Omental fat pad (tissue), 4 donors: ENCODE measurements at places on chromosomes 7 and 10.

DNA sequence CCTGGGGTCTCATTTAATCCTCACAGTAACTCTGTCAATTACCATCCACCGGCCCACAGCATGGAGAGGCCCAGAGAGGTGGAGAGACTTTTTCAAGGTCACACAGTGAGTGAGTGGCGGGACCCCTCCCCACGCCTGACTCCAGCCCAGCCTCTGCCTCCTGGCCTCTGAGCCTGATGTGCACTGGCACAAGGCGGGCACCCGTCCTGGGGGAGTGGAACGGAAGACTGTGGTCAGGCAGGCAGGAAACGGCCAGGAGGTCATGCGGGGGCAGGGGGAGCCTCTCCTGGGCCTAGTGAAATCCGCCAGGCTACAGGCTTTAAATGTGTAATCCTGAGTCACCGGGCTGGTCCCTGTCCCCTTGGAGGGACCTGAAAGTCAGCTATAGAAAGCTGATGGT lies 32.2 kb downstream of the ZCCHC24 start:
- no peak for DNase-seq

GRCh38 chr10:86596266-86596665 lies 58.1 kb upstream of the OPN4 start:
- DNase-seq, result no peak

DNA sequence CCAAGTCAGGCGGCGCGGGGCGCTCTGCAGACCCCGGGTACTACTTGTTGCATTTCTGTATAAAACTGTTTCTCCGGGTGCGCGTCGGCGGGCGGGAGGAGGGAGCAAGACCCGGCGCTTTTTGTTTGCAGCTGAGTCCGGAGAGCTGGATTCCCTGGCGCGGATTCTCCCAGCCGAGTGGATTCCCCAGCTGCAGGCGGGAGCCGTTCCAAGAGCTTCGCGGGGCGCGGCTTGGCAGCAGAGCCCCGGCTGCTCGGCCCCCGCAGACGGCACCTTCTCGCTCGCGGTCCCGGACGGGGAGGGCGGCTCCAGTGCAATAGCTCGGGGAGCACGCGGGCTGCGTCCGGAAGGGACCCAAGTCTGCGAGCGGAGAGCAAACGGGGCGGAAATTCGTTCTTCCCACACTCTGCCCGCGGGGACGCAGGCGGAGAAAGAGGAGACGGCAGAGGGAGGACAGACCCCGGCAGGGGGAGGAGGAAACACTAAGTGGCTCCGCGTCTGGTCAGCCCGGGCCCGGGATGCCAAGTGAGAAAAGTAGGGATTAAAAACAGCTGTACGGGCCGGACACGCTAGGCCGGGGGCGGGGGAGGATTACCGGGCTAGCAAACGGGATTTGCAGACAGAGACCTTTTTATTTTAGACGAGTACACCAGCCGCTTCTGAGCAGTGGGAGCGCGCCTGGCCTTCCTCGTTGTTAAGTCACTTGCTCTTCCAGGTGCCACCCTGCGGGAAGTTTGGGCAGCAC lies at the start of gene TRIL:
TSS of gene TRIL (minus strand) at position 96 of the 745 bp plus-strand sequence. CDS start 284 bp downstream, outside the sequence.
- DNase-seq, result peak; percentile 44

- DNase-seq, result no peak
These were observed 31.6 kb downstream of the VIPR2 start for GRCh38 chr7:159113056-159113455.

GRCh38 chr7:103640031-103640779 lies 194.2 kb upstream of the SLC26A5 start:
- no peak for DNase-seq

DNA sequence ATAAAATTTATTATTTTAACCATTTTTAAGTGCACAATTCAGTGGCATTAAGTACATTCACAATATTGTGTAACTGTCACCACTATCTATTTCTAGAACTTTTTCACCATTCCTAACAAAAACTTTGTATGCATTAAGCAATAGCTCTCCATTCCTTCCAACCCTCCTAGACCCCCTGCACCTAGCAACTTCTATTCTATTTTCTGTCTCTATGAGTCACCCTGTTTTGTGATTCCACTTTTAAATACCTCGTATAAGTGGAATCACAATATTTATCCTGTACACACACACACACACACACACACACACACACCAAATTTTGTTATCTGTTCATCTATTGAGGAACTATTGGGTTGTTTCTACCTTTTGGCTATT lies 89.2 kb downstream of the ARID5B start:
- no peak for DNase-seq

DNA sequence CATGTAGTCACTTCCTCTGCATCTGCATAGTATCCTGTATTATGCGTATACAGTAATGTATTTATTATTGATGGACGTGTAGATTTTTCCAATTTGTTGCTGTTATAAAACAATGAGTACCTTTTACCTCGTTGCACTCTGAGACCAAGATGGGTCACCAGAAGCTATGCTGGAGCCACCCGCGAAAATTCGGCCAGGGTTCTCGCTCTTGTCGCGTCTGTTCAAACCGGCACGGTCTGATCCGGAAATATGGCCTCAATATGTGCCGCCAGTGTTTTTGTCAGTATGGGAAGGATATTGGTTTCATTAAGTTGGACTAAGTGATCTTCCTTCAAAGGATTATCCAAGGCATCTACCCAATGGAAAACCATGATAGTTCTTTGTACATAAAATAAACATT lies 1.0 kb downstream of the PSMC2 start:
- no peak for DNase-seq

- peak; percentile 32 for DNase-seq
These were observed 58.0 kb upstream of the STRIP2 start for GRCh38 chr7:129376076-129376777.

- DNase-seq, result no peak
These were observed 101.5 kb upstream of the TMEM72 start for GRCh38 chr10:44809647-44810046.

DNA sequence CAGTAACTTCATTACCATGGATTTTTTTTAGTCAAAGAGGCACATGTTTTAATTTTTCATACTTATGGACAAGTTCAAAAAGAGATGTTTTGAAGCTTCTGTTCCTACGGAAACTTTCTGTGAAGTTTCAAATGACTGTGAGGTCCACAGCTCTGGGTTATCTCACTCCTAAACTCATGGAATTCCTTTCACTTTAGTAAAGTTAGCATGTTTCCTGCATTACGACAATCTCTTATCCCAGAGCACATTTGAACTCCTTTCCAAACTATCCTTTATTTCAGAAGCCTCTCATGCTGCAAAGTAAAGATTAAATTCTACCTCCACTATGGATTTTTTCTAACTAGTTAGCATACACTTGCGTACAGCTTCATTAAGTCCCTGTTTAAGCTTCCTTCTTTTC lies 15.3 kb upstream of the ADD3 start:
- DNase-seq, result no peak

GRCh38 chr10:70791386-70792039 lies 6.3 kb upstream of the TBATA start:
- no peak for DNase-seq

- DNase-seq, result no peak
These were observed 157.3 kb downstream of the WDR37 start for GRCh38 chr10:1213252-1214070.

DNA sequence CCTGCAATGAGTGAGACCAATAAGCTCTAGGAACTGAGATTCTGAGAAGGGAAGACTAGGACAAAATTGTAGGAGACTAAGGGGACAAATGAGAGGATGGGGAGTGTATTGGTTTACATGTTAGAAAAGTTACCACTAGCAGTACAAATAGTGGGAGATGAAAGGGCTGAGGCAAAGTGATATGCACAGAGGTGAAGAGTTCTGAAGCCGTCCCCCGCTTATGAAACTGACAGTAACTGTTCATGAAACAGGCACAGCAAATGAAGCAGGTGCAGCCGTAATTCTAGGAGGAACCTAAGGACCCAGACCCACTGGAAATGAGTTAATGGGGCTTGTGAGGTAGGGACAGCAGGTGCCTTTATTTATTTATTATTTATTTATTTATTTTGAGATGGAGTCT lies 211.3 kb downstream of the PRKG1 start:
- no peak for DNase-seq

GRCh38 chr10:35225204-35225603 lies 98.6 kb downstream of the CREM start:
- DNase-seq, result no peak

GRCh38 chr7:35530124-35531109 lies 164.5 kb downstream of the HERPUD2 start:
- no peak for DNase-seq

DNA sequence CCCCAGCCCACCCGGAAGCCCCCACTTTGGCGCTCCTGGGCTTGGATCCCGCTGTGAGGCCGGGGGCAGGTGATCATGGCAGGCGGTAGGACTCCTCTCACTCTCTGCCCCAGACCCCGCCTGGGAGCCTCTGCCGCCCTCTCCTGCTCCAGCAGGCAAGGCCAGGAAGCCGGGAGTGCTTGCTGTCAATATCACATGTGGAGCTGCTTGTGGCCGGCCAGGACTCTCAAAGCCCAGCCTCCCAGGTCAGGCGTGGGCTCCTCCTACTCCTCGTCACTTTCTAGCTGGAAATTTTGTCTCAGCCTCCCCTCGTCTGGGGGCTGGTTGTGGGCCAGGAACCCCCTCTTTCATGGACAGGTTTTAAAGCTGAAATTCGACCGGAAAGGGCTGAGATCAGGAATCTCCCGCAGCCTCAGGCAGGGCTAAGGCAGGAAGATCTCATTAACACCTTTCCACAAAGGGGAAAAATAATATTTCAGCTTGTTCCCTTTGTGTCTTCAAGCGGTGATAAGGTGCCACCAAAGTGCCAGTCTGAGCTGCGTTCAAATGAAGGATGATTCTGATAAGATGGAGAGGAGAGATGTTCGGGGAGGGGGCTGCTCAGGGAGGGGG lies 273.6 kb upstream of the PODXL start:
- no peak for DNase-seq

DNA sequence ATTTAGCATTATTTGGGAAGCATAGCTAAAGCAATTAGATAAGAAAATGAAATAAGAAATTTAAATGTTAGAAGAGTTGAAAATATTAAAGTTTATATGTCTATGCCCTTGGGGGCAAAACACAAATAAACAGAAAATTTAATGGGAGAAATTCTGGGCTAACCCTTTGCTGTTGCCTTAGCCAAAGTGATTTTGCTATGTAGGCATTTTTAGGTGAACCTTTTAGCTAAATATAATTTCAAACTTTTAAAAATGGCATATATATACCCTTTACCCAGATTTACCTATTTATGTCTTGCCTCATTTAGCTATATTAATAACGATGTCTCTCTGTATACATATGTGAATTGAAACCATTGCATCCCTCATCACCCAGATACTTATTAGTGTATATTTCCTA lies 20.1 kb downstream of the NFE2L3 start:
- no peak for DNase-seq

DNA sequence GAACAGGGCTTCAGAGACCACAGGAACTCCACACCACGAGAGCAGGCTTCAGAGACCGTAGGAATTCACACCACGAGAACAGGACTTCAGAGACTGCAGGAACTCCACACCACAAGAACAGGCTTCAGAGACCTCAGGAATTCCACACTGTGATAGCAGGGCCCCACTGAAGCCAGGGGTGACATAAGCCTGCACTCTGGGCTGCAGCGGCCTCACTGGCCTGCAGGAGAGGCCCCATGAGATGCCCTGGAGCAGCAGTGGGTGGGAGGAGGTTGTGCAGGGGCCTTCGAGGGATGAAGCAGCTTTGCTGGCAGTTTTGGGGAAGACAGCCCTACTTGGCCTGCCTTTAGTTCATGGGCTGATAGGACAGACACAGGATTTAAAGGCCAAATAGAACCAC lies 614.7 kb downstream of the PTPRN2 start:
- DNase-seq, result no peak

GRCh38 chr7:73717025-73717807 lies 2.3 kb downstream of the STX1A start:
- DNase-seq, result no peak

DNA sequence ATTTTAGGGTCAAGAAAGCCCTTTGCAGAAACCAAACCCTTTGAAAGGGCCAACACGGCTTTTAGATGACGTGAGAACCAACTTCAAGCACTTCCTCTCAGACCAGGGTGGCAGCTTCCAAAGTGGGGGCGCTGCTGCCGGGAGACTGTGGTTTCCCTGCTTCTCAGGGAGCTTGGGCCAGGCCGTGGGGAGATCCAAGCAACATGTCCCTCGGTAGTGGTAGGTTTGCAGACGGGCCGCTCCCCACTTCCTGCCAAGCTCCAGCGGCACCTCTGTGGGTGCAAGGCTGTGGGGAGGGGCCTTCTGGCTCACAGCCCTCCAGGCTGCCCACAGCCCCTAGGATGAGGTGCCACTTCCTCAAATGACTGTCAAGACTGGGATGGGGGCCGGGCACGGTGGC lies 132.4 kb downstream of the FAM53B start:
- no peak for DNase-seq

DNA sequence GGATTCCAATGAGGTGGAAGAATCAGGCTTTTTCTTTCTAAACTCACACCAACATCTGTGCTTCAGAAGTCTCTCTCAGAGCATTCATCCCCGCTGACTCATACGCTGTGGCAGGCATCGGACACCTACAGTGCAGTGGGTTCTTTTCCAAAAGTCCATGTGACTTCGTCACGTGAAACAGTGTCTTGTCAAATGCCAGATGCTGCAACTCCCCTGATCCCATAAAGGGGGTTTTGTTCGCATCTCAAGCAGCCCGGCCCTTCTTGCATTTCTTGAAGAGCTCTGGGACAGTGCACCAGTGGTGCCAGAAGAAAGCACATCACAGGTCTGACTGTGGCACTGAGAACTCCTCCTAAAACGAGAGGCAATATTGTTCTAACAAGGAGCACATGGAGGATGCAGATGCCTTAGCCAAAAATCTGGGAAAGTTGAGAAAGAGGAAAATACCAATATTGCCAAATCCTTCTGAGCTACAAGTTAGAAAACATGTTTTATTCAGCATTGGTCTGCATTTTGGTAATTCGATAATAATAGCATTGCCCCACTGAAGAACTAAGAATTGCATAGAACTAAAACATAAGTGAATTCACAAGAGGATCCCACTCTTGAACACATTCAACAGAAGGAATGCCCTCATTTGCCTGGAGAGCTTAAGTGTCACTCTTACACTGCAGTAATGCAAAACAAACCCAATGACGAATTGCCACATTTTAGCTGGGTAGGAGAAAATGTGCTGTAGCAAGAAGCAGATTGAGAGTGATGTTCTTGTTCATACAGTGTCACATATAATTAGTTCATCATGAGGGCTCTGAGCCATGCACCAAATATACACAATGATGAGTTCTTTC lies 204.4 kb downstream of the CXCL12 start:
- DNase-seq, result no peak

- no peak for DNase-seq
These were observed 192.7 kb downstream of the PTPRN2 start for GRCh38 chr7:158394936-158395335.

DNA sequence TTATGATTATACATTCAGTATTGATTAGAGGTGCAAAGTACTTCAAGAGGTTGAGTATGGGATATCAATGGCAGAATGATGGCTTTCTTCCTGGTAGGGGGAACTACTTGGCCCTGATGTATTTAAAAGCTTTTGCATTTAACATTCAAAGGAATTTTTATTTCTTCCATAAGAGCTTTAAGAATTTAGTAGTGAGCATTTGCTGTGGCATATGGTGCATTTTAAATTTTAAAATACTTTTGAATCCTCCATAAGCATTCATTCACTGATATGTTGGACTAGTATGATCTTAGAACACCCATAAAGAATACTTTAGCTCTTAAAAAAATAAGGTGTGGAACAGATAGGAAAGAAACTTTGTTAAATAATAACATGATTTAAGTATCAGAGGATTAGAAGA lies 191.9 kb upstream of the PPP1R3A start:
- no peak for DNase-seq
